ENCODE measurements at places on chromosomes 16 and 17.

- DNase-seq, result no peak
Observed at GRCh38 chr17:53979991-53980390, 157.3 kb downstream of the KIF2B start.

- DNase-seq, result no peak
Observed at GRCh38 chr17:43618276-43618675, 43.4 kb downstream of the MEOX1 start.

DNA sequence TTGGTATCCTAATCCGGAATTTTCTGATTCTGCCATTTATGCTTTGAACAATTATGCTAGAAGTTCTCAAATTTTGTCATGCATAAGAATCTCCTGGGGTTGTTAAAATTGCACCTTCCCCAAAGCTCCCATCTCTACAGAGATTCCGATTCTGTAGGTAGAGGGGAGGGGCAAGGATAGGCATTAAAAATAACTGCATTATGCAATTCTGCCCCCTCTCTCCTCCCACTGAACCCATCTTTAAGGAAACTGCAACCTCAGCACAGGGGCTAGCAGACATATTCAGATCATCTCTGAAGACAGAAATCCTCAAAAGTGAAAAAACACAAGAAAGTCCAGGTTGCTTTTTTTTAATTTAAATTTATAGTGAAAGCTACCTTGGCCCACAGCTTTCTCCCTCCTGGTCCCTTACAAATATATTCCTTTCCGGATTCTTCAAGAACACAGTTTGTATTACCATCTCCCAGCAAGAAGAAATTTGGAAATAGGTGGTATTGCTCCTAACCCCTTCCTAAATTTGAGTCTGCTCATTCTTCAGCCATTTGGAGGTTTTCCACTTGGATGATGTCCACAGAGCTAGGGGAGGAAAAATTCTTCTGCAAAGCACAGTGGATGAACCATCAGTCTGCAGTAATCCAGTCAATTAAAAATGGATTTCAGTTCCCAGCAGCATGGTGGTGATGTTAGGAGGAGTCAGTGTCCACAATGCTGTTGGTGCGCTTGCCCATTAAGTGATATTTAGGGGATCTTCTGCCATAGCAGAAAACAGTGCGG lies 67.7 kb downstream of the RBFOX1 start:
- no peak for DNase-seq

- no peak for DNase-seq
Observed at GRCh38 chr17:51124640-51125503, 4.2 kb upstream of the SPAG9 start.

GRCh38 chr16:20849589-20850390 lies 43.5 kb downstream of the REXO5 start:
- no peak for DNase-seq

GRCh38 chr16:89765292-89765830 lies 44.0 kb downstream of the ZNF276 start:
- DNase-seq, result no peak

DNA sequence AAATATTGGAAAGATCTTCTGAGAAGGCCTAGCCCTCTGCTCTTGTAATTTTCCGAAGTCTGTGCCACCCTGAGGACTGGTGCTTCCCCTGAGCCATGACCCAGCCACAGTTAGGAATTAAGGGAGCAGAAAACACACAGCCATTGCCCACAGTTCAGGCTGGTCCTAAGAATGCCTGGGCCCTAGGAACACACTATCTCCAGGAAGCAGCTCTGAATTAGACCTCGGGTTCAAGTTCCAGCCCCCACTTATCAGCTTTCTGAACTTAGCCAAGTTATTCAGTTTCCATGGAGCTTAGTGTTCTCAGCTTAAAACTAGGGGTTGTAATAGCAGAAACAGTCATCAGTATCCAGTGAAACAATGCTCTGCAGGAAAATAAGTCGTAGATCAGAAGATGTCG lies 56.0 kb downstream of the CDH13 start:
- DNase-seq, result no peak

DNA sequence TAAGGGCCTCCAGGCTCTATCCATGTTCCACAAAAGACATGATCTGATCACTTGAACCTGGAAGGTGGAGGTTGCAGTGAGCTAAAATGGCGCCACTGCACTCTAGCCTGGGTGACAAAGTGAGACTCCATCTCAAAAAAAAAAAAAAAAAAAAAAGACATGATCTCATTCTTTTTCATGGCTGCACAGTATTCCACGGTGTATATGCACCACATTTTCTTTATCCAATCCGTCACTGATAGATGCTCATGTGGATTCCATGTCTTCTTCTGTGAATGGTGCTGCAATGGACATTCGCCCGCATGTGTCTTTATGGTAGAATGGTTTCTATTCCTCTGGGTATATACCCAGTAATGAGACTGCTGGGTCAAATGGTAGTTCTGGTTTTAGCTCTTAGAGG lies 124.4 kb downstream of the ANKRD11 start:
- no peak for DNase-seq

GRCh38 chr16:75580-76501 lies 2.2 kb upstream of the MPG start:
- DNase-seq, result no peak

DNA sequence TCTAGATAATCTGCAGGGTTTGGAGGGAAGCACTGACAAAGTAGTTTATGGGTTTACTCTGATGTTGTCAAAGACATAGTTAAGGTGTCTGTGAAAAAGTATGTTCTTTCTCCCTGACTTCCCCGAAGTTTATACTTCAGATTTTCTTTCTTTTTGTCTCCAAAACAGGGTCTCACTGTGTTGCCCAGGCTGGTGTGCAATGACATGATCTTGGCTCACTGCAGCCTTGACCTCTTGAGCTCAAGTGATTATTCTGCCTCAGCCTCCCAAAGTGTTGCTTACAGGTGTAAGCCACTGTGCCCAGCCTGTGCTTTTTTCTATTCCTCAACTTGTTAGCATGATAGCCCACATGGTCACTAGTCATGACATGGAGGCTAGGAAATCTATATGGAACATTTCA lies 20.9 kb downstream of the SF3B3 start:
- no peak for DNase-seq

- DNase-seq, result no peak
Observed at GRCh38 chr17:50312308-50312707, 33.6 kb upstream of the XYLT2 start.

- no peak for DNase-seq
Observed at GRCh38 chr17:55897301-55897700, 146.4 kb downstream of the PCTP start.

DNA sequence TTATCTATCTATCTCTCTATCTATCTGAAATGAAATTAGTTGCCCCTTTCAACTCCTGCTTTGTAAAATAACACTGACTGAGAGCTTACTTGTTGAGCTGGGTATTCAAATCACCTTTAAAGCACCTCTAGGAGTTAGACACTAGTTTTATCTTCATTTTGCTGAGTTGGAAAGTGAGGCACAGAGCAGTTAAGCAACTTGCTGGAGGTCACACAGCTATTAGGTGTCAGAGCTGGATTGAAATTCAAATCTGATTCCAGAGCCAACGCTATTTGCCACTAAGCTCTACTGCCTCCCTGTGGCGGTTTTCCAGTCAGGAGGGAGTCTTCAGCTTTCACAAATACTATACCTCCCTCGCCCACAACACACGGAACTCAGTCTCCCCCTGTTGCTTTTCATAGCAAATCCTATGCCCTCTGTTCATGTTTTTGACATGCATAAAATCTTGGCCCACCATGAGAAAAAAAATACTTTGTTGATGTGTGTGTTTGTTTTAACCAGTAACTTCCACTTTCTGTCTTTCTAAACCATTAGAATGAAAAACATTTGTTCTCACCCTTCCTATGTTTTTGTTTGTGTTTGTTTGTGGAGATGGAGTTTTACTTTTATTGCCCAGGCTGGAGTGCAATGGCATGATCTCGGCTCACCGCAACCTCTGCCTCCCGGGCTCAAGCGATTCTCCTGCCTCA lies 74.8 kb upstream of the SMURF2 start:
- DNase-seq, result no peak

DNA sequence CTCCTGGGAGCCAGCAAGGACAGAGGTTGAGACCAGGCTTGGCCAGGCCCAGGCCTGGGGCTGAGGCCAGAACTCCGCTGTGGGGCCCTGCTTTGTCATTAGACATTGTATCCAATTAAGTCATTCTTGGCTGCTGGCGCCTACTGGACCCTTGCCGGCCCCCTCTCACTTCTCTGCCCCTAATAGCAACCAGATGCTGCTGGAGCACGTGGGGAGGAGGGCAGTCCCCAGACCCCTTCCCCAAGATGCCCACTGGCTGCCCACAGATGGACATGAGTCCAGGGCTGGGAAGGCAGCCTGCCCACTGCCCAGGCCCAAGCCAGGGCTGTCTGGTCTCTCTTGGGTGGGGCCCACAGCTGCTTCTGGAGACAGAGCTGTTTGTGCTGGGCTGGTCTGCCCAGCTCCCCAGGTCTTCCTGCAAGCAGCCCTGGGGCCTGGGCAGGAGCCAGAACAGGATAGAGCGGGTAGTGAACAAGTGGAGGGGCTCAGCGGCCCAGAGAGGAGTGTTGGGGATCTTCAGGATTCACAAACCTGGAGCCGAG lies 7.8 kb downstream of the PLXDC1 start:
- no peak for DNase-seq

- DNase-seq, result no peak
Observed at GRCh38 chr16:76371441-76371840, 94.2 kb downstream of the CNTNAP4 start.

DNA sequence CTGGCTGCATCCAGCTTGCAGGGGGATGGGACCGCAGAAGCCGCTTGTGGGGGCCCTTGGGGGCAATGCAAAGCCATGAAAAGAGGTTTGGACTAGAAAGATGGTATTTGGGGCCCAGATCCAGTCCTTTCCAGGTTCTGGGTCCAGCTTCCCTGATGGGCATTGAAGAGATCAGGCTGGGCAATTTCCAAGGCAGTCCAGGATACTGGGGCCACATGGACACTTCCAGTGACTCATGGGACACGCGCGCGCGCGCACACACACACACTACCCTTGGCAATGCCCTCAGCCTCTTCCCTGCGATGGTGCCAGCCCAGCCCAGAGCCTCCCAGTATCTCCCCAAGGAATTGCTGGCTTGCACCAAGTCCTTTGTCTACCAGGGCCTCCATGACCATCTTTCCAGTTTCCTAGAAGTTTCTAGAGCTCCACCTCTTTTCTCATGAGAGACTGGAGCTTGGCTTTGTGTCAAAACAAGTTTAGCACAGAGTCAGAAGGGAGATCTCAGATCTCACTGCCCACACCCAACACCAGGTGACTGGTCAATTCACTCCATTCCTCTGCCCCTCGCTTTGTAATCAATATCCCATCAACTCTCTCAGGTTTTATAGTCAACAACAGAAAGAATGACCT lies 44.3 kb downstream of the WNT3 start:
- DNase-seq, result no peak

DNA sequence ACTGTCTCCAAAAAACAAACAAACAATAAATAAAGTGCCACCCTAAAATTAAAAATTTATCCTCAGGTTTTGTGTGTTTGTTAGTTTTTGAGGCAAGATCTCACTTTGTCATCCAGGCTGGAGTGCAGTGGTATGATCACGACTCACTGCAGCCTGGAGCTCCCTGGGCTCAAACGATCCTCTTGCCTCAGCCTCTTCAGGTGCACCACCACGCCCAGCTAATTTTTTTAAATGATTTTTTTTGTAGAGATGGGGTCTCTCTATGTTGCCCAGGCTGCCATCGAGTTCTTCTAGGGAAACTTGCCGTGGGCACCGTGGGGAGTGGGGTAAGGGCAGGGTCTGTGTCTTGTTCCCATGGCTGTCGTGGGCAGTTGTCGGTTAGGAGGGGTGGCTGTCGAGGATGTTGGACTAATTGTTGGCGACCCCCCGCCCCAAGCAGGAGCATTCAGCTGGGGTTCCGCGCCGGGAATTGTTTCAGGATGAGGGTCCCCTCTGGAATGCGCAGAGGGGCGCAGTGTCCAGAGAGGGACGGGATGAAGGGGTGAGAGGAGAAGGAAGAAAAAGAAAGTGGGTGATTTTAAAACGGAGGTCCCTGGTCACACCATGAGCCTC lies 1.1 kb upstream of the RNF213 start:
- DNase-seq, result peak; percentile 84

- no peak for DNase-seq
Observed at GRCh38 chr17:49111934-49112333, 20.6 kb upstream of the B4GALNT2 start.

- no peak for DNase-seq
Observed at GRCh38 chr16:50555269-50555875, 7.2 kb downstream of the NKD1 start.

DNA sequence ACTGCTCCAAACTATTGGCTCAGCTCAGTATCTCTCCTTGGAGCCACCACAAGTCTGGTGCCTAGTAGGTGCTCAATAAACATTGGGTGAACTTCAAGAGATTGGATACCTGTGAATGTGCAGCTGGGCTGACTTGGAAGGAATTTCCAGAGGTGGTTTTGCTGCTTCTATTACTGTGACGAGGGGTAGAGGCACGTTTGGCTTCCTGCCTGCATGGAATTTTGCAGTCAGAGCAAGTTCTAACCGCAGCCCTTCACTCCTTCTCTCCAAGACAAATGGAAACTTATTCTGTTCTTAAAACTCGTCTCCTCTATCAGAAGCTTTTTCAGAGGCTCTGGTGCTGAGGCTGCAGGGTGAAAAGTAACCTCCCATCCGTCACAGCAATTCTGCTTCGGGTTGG lies 342.5 kb downstream of the CPPED1 start:
- no peak for DNase-seq

- DNase-seq, result no peak
Observed at GRCh38 chr17:63552211-63552610, 1.9 kb downstream of the DCAF7 start.

GRCh38 chr17:80894726-80895125 lies 96.9 kb upstream of the CHMP6 start:
- no peak for DNase-seq

DNA sequence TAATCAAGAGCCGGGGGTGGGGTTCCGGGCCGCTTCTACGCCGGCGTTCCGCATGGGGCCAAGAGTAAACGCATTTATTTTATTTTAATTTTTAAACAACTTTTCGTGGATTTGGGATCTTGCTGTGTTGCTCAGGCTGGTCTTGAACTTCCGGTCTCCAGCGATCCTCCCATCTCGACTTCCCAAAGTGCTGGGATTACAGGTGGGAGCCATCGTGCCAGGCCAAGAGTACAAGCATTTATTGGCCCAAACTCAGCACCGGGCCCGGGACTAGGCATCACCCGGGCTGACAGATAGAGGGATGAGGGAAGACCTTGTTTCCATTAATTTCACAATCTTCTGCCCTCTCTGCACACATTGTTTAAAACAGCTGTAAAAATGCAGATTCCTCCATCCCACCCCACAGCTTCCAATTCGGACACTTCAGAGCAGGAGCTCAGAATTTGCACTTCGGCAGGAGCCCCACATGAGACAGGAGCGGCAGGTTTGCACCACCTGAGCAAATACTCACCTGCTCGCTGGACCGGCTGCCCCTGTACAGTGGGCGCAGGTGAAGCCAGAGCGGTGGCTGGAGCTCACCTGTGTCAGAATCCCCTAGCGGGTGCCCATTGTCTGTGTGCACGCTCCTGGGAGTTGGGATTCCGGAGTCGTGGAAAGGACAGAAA lies 663 bp upstream of the GINS2 start:
- peak; percentile 78 for DNase-seq

GRCh38 chr17:36593656-36594316 lies 2.1 kb downstream of the DHRS11 start:
- peak; percentile 44 for DNase-seq

- no peak for DNase-seq
Observed at GRCh38 chr17:58531122-58531521, 16.7 kb upstream of the MTMR4 start.

- DNase-seq, result peak; percentile 97
Observed at GRCh38 chr16:30186782-30187555, 3.6 kb downstream of the CORO1A start.

- no peak for DNase-seq
Observed at GRCh38 chr16:78505036-78505435, 405.6 kb downstream of the WWOX start.

GRCh38 chr17:32786169-32786568 lies 90.8 kb downstream of the MYO1D start:
- DNase-seq, result no peak

Data from spleen (tissue), 13 donors.